Activated T-helper 17 cell treated with anti-CD3 and anti-CD28 coated beads, Interleukin-2, amount 50 U/mL, for 72 hours (primary cell): ENCODE measurements at places on chromosomes 4 and X.

- no peaks in the 10 kb centered on the region for H3K4me1 ChIP-seq
- no peak overlapping the region for H3K27ac ChIP-seq
- no peak for ATAC-seq
- H3K36me3 ChIP-seq, result peaks cover 47% of the 10 kb centered on the region
These were observed 140.6 kb upstream of the SPRY1 start for GRCh38 chr4:123255971-123256370.

DNA sequence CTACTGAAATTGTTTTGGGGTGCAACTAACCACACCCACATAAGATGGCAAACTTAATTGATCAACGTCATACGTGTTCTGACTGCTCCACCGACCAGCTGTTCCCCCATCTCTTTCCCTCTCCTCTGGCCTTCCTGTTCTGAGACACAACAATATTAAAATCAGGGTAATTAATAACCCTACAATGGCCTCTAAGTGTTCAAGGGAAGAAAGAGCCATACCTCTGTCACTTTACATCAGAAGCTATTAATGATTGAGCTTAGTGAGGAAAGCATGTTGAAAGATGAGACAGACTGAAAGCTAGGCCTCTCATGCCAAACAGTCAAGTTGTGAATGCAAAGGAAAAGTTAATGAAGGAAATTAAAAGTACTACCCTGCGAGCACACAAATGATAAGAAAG lies 173.9 kb upstream of the FTHL17 start:
- ATAC-seq, result no peak
- no peaks in the 10 kb centered on the region for H3K36me3 ChIP-seq
- H3K27ac ChIP-seq, result no peak overlapping the region

DNA sequence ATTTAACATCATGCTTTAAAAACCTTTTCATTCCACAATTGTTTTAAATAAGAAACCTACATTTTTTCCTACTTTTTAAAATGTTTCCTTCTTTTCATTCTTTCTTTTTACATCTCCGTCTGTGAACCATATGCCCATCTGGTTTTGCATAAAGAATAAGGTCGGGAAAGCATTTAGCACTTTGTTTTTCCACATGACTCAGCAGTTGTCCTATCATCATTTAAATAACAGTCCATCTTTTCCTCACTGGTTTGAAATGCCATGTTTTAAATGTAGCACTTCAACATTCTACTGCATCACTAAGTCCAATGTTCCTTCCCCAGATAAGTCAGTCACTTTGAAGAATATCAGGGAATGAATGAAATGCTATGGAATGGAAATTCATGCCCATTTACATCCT lies 128.4 kb downstream of the SH3RF1 start:
- H3K4me3 ChIP-seq, result no peak overlapping the region
- no peak for ATAC-seq
- H3K27me3 ChIP-seq, result peaks cover 17% of the 10 kb centered on the region
- H3K4me1 ChIP-seq, result no peaks in the 10 kb centered on the region
- H3K36me3 ChIP-seq, result no peaks in the 10 kb centered on the region

- ATAC-seq, result no peak
- H3K27me3 ChIP-seq, result no peaks in the 10 kb centered on the region
- no peaks in the 10 kb centered on the region for H3K4me1 ChIP-seq
These were observed 745.4 kb downstream of the TECRL start for GRCh38 chr4:63663870-63664269.

- no peak overlapping the region for H3K4me3 ChIP-seq
- ATAC-seq, result no peak
- no peaks in the 10 kb centered on the region for H3K36me3 ChIP-seq
- H3K27ac ChIP-seq, result no peak overlapping the region
- peaks cover 10% of the 10 kb centered on the region for H3K27me3 ChIP-seq
These were observed 191.7 kb upstream of the RASGEF1B start for GRCh38 chr4:81663368-81663767.

GRCh38 chr4:53963781-53964180 lies 100.6 kb downstream of the CHIC2 start:
- H3K4me1 ChIP-seq, result no peaks in the 10 kb centered on the region
- no peak for ATAC-seq
- H3K36me3 ChIP-seq, result no peaks in the 10 kb centered on the region
- no peaks in the 10 kb centered on the region for H3K27me3 ChIP-seq
